HT-29 (cell line): ENCODE measurements at places on chromosomes 5 and 9. TPM values are rescaled to one million over a fixed set of nuclear protein-coding genes. Genes with fewer than 3 reads are reported as not detected.

DNA sequence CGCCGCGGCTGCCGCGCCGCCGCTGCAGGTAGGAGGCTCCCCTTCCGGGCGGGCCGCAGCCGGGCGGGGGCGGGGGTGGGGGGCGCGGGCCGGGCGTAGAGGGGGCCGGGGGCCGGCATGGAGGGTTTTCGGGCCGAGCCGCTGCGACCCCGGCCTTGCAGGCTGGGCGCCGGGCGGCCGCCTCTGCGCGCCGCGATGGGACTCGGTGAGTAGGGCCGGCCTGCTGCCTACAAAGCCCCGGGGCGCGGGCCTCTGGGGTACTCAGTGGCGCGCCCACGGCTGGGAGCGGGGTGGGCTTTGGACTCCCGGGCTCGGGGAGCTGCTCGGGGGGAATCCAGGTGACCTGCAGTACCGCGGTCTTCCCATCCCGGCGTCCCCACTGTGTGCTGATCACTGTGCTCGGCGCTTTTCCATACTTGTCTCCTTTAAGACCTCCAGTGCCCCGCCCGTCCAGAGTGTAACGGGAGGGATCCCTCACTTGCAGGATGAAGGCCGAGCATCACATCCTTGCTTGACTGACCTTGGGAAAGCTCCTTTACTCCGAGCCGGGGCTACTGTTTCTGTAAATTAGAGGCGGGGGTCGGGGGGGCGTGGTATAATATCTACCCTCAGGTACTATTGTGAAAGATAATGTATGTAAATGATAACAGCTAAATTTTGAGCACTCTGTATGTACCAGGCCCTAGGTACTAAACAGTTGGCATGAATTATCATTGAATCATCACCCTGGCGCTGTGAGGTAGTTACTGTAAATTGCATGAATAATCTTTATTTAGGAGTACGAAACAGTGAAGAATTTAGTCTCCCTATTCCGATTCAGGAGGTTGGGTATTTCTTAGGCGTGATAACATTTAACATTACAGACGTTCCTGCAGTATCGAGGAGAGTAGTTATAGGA is 672 bp downstream of the MSANTD3 start:
- DNase-seq = peak; percentile 51

DNA sequence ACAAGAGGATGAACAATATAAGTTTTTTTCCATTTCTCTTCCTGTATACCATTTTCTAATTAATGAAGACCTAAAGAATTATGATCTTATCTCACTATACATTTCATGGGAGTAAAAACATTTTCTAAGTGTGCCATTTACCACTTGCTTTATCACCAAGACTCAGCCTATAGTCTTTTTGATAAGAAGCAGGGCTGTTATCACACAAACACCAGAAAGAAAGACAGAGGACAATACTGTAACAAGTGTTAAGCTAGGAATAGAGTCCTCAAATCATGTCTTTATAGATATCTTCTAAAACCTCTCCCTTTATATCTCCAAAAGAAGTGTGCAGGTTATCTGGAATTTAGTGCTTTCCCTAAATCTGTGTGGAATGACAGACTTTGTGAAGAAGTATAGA is 119.7 kb downstream of the FAM174A start:
- DNase-seq = no peak

- DNase-seq = peak; percentile 83
Measured at GRCh38 chr9:85425153-85425611, 316.6 kb downstream of the AGTPBP1 start.

DNA sequence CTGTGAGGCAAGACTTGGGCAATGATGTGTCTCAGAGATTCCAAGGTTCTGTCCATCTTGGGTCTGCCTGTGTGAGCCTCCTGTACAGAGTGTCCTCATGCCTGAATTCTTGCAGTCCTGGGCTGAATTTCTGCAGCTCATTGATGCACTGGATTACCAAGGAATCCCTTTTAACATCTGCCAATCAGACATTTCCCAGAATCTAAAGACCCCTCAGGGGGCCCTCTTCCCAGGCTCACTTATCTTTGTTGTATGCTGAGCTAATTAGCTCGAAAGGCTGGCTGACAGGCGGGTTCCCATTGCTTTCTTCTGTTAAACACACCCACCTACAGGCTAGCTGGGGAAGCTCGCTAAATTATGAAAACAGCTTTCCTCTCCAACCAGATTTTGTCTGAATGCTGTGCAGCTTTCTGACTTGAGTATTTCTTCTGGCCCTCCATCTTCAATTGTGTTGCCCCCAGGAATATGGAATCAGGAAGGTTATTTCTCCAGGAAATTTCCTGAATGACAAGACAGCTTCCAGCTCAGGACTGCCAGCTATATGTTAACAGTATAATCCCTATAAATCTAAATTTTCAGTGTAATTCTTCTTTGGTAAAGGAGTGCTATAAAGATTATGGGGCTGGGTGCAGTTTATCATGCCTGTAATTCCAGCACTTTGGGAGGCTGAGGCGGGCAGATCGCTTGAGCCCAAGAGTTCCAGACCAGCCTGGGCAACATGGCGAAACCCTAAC is at the start of gene LIX1:
LIX1 (minus strand) TSS at position 91 of the 734 bp plus-strand sequence; CDS start at position 56, 35 bp downstream.
- peak; percentile 51 for DNase-seq

DNA sequence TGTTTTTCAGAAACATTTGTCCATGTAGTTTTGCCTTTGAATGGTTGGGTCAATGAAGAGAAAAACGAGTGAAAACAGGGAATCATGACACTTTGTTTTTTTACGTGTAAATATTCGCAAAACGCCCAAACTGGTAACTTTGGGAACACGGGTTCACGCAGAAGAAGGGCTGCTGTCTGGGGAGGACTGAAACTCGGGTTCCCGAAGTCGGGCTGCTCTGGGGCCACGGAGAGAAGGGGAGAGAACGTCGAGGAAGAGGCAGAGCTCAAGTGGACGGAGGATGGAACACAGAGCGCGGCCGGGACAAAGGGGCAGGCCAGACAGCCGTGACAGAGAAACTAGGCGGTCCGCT is 478 bp upstream of the SETD9 start:
- peak; percentile 87 for DNase-seq

DNA sequence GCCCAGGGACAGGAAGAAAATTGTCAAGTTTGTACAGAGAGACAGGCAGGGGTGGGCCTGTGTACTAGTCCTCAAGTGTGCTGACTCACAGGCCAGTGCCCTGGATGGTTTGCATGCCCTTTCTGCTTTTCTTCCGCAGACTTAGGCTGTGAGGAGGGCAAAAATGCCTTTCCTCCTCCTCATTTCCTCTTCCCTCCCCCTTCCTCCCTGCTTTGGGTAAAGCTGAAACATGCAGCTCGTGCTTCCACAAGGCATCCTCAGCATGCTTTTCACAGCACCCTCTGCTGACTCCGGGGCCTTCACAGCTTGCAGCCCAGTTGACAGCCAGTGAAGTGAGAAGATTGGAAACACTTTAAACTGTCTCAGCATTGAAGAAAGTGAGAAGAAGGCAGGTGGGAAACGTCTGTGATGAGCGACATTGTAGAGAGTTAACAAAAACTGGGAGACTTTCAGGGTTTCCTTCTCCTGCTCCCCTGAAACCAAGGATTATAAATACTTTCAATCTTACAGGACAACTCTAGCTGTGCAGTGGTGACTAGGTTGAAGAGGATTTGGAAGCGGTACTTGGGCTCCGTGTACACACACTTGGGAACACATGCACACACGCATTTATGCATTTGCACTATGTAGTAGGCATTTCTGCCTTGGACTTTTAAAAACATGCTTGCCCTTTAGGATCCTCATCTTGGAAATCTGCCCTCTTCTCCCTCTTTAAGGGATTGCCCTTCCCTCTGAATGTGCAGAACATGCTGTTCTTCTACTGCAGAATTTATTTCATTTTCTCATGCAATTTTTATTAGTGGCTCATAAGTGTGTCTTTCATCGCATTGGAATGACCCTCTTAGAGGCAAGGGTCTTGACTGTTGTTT is 138.8 kb downstream of the GRIA1 start:
- peak; percentile 32 for DNase-seq

GRCh38 chr9:135289081-135289491 is 190.5 kb upstream of the PPP1R26 start:
- DNase-seq = peak; percentile 67

DNA sequence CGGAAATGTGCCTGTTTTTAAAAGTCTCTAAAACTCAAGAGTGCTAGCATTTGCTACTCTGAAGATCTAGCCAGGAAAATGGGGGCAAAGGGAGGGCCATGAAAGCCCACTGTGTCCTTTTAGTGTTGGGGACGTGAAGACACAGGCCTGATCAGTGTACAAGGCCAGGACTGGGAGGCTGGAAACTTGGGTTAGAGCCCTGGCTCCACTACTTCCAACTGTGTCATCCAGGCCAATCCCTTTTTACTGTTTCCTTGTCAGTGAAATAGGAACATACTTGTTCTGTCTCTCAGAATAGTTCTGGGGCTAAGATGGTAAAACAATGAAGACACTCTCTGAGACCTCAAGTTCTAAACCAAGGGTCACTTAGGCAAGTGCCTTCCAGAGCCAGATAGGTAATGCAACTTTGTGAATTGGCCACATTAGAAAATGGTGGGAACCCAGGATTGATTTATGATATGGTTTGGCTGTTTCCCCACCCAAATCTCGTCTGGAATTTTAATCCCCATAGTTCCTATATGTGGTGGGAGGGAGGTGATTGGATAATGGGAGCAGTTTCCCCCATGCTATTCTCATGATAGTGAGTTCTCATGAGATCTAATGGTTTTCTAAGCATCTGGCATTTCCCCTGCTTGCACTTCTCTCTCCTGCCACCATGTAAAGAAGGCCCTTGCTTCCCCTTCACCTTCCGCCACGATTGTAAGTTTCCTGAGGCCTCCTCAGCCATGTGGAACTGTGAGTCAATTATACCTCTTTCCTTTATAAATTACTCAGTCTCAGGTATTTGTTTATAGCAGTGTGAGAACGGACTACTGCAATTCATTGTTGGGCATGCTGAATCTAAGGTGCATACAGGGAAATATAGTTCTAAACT is 30.4 kb upstream of the B4GALT1 start:
- no peak for DNase-seq

- DNase-seq = no peak
Measured at GRCh38 chr5:94432499-94432898, 185.9 kb downstream of the KIAA0825 start.

GRCh38 chr9:134497283-134497860 is 144.2 kb upstream of the COL5A1 start:
- no peak for DNase-seq

DNA sequence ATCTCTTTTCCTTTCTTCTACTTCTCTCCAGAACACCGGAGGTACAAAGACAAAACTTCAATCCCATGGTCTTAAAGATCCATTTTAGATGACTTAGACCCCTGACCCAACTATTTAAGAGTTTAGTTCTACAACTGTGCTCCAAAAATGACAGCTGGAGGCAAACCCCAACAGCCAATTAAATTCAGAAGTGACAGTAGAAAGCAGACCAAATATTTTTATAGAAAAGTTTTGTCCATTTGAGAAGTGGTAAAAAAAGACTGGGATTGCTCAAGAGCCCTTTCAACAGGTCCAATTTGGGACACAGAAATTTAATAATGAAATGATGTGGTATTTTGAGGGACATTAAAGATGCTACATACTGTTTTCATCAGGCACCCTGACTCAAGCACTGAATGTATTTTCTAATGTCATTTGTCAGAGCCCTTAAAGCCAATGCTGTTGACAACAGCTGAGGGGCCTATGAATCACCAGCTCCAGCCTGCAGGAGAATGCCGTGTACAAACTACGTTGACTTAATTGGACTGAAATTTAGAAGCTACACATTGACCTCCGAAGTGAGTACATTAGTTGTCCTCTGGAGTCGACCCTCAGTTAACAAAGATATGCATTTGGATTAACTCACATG is 147.5 kb upstream of the PIK3R1 start:
- no peak for DNase-seq

- DNase-seq = peak; percentile 75
Measured at GRCh38 chr5:174609116-174609515, 115.3 kb upstream of the MSX2 start.

- no peak for DNase-seq
Measured at GRCh38 chr9:13089666-13090065, 189.8 kb downstream of the MPDZ start.

Gene C9
- total RNA-seq = not detected in 2 replicates

Gene TEX48
- total RNA-seq = not detected in 2 replicates
